ENCODE measurements at places on chromosomes 1 and 21.

DNA sequence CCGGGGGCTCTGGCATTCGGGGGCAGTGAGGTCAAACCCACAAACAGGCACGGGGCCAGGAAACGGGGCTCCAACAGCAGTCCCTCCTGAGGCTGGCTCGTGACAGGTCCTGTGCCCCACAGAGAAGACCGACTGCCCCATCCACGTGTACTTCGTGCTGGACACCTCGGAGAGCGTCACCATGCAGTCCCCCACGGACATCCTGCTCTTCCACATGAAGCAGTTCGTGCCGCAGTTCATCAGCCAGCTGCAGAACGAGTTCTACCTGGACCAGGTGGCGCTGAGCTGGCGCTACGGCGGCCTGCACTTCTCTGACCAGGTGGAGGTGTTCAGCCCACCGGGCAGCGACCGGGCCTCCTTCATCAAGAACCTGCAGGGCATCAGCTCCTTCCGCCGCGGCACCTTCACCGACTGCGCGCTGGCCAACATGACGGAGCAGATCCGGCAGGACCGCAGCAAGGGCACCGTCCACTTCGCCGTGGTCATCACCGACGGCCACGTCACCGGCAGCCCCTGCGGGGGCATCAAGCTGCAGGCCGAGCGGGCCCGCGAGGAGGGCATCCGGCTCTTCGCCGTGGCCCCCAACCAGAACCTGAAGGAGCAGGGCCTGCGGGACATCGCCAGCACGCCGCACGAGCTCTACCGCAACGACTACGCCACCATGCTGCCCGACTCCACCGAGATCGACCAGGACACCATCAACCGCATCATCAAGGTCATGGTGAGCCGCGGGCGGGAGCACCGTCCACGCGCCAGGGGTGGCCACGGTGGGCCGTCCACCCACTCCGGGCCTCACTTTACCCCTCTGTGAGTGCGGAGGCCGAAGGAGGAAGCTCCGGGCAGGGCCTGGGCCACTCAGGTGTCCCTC lies 14.2 kb downstream of the COL6A2 start:
- DNase-seq = no peak

DNA sequence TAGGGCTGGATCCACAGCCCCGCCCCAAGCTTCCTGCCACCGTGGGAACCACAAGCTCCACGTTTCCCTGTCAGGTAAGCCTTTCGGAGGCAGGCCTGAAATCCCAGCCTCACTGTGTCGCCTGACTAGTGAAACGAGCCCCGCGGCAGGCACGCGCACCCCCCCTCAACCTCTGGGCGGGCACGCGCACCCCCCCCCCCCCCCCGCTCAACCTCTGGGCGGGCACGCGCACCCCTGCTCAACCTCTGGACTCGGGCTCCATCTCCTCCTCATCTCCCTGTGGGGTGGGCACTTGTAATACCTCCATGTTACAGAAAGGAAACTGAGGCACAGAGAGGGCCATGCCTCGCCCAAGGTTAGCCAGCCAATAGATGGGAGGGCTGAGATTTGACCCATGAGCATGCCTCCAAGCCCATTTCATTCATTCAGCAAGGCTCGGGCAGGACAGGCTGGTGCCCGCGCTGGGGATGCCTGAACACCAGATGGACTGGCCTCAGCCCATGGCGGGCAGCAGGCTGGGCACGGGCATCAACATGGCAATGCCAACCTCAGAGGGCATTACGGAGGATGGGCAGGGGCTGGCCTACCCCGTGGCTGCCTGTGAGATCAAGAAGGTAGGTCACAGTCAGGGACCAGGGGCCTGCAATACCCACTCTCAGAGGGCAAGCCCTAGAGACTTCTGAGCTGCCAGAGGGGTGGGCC lies 4.7 kb downstream of the CFAP410 start:
- DNase-seq = no peak

DNA sequence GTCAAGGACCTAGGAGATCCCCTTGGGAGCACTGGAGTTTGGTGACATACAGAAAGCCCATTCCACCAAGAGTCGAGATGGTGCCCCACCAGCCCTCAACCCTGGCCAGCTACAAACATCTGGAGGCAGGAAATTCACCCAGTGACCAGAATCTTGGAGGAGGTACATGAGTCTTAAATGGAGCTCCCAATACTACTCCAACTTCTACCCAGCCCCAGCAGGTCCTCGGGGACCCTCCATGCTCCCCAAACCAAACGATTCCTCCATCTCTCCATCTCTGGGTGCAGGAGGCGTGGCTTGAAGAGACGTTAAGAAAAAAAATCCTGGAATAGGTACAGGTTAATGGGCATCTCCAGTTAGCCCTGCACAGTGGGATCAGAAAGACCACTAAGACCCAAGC lies 5.5 kb upstream of the RASSF5 start:
- DNase-seq = no peak

DNA sequence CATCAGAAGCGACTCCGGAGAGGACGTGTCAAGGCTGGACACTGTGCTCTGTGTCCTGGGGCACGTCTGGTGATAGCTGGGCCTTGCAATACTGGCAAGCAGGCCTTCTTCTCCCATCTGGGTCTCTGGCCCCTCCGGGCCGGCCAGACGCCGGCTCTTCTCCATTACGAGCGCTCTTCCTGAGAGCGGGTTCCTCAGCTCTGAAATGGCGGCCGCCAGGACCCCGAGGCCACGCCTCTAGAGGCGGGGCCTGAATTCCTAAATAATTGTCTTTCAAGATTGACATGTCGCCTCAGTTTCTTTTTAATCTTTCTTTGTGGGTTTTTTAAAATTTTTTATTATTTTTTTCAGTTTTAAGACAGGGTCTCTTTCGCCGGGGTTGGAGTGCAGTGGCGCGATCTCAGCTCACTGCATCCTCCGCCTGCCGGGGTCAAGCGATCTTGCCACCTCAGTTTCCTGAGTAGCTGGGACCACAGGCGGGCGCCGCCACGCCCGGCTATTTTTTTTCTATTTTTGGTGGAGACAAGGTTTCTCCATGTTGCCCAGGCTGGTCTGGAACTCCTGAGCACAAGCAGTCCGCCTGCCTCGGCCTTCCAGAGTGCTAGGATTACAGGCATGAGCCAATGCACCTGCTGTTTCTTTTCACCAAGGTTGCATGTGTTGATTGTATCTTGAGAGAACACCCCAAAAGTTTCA lies 9.2 kb downstream of the RNF2 start:
- DNase-seq = no peak

- no peak for DNase-seq
Observed at GRCh38 chr1:84166797-84167196, 22.7 kb downstream of the PRKACB start.

GRCh38 chr1:97898948-97899347 lies 21.9 kb downstream of the DPYD start:
- DNase-seq = no peak

- DNase-seq = no peak
Observed at GRCh38 chr1:216175714-216176113, 247.5 kb downstream of the USH2A start.

GRCh38 chr1:1073743-1074587 lies at the start of gene RNF223:
TSS of gene RNF223 (minus strand) at chr1:1074306. CDS start at chr1:1072566, 1,740 bp downstream.
- no peak for DNase-seq

DNA sequence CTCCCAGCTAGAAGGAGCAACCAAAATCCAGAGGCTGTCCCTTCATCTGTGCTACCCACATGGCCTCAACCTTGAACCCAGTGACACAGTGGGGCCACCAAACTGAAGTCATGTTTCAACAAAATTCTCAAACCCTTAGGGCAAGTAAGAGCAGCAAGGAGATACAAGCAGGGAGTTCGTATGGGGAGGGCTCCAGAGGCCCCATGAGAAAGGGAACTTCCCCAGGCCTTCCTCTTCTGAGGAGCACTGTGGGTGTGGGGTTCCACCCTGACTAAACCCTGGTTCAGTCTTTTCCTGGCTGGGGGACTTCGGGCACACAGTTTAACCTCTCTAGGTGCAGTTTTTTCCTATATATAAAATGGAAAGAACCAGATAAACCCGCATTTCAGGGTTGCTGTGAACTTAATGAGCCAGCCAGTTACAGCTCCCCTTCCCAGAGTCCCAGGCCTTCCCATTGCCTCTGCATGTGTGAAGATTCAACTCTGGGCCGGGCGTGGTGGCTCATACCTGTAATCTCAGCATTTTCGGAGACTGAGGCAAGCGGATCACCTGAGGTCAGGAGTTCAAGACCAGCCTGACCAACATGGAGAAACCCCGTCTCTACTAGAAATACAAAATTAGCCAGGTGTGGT lies 8.0 kb upstream of the THEMIS2 start:
- DNase-seq = no peak

DNA sequence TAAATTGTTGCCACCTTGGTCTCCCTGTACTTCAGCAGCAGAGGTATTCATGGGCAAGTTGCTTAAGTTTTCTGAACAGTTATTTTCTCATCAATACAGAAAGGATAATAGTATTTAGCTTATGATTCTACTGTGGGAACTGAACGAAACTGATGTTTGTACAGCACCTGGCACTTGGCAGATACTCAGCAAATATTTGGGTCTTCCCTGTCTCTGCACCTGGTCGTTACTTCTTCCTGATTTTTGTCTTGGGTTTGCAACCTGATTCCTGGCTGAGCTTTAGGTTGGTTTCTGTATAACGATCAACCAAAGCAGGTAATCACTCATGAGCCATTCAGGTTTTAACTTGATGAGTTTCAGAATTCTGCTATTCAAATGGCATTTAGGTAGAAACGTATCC lies 490.6 kb downstream of the KIF26B start:
- DNase-seq = no peak

- DNase-seq = no peak
Observed at GRCh38 chr1:76082062-76082461, 7.5 kb downstream of the ST6GALNAC3 start.

GRCh38 chr1:242086706-242087105 lies 87.8 kb upstream of the MAP1LC3C start:
- no peak for DNase-seq

GRCh38 chr1:215631489-215631888 lies 64.4 kb downstream of the KCTD3 start:
- DNase-seq = no peak

DNA sequence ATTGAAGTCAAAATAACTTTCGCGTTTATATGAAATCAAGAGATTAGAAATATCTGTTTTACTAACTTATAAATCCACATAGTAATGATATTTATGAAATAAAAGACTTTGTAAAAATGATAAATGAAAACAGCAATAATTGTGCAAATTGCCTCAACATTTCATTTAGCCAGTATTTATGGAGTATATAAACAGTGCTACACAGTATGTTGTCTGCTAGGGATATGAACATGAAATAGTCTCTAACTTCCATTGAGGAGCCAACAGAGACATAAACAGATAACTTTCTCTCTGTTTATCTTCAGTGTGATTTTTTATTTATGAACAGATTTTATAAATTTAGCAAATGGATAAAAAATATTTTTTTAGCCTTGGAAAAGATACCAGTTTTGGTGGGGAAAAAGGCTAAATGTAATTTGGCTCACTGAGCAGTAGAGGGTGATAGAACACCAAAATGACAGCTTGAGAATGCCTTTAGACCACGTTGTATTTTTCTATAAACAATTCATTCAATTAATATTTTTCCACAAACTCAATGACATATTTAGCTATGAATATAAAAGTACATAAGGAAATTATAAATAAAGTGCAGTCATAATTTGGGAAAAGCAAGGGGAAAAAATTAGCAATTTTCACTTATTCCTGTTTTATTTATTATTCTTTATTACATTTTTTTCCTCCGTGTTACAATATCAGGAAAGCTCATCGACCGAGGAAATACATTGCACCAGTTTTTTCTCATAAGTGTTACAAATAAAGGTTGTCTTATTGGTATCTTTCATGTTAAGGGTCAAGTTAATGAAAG lies 47.5 kb upstream of the EEIG2 start:
- no peak for DNase-seq

- no peak for DNase-seq
Observed at GRCh38 chr1:155181371-155182051, 7.9 kb downstream of the TRIM46 start.

DNA sequence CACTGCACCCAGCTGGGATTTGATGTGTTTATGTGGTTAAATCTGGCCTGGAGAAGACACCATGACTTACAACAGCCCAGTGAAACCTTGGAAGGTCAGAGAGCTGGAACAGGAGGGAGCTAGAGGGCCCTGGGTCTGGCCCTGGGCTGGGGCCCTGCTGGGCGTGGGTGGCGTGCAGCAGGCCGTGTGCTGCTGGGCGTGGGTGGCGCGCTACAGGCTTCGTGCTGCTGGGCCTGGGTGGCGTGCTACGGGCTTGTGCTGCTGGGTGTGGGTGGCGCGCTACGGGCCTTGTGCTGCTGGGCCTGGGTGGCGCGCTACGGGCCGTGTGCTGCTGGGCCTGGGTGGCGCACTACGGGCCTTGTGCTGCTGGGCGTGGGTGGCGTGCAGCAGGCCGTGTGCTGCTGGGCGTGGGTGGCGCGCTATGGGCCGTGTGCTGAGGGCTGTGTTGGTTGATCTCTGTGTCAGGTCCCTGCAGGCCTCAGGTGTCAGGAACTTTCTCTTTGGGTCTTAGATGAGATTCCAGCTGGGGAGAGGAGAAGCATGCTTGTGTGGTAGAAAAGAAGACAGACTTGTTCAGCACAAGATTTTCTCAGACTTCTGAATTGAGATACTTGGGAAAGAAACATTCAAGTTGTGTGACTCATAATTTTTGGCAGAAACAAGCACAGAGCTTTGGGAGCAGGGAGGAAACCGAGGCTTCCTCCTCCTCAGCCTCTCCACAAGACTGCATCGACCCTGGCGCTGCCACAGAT lies 66.0 kb downstream of the COL18A1 start:
- DNase-seq = no peak

DNA sequence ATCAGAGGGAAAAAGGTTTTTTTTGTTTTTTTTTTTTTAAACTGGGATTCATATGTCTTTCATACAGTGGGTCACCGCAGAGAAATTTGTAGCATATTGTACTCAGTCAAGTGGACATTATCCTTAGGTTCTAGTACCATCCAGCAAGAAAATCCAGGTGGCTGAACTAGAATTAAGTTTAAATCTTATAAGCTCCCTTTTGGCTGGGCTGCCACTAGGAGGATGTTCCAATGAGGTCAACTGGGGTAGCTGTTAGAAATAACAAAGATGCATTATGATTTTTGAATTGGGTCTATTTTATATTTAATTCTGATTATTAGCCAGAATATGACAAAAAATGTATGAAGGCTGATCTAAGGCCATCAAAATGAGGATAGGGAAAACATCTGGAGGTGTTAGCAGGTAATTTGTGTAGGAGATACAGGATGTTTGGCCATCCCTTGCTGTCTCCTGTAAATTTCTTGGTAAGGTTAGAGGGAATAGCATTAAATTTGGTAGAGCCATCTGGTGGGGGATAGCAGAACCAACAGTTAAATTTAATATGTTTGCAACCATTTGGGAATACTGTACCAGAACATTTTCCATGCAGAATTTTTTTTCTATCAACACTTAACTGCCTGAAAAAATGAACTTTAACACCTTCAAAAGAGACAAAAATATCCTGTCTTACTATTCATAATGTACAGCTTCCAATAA lies 568.5 kb upstream of the B3GALT2 start:
- DNase-seq = no peak

- DNase-seq = no peak
Observed at GRCh38 chr1:155019377-155020245, 14.0 kb downstream of the DCST2 start.

GRCh38 chr1:11129649-11130390 lies 30.2 kb upstream of the EXOSC10 start:
- no peak for DNase-seq

- no peak for DNase-seq
Observed at GRCh38 chr1:162913345-162913744, 52.4 kb upstream of the CCDC190 start.

Measured in neural crest cell (in vitro differentiated cells).